ENCODE measurements at places on chromosomes 4 and X. TPM values are rescaled to one million over a fixed set of nuclear protein-coding genes. Genes with fewer than 3 reads are reported as not detected.

DNA sequence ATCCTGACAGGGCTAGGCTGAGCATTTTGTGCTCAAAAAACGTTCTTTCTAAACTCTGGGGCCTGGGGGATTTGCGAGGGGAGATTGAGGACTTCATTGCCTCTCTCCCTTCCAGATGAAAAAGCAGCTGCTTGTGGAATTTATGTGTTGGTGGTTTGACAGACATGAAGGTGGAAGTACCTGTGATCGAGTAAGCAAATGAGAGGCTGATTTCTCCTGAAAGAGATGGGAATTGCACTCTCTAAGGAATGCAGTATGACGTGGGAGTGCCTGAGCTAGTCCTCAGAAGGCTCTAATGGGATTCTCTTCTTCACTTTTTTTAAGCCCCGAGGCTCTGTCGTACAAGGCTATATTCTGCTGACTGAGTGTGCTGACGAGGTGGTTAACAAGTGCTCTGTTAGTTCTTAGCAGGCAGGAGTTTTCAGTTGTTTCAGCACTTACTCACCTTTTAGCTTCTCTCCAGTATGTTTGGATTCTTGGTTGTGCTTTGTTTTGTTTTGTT lies 426.8 kb upstream of the CNKSR2 start:
- peak; percentile 35 for DNase-seq

The TMEM150C gene
- total RNA-seq = 0.13 TPM

DNA sequence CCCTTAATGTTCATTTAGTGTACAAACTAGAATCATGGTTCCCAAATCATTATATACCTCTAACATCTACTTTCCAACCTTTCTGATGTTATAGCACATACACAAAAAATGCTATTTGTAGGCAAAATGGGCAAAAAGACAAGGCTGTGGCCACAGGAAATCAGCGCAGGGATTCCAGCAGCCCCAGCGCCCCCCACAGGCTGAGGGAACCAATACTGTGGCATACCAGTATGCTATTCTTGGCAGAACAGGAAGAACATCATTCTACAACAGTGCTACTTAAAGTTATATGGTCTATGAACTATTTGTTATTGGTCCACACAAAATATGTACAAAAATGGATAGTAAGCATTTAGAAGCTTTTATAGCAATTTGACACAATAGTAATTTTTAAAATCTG lies 25.3 kb downstream of the STEEP1 start:
- DNase-seq = no peak

The VCX3B gene
- total RNA-seq = 0.26 TPM

GRCh38 chr4:120718979-120719566 lies 203.5 kb downstream of the PRDM5 start:
- peak; percentile 31 for DNase-seq

GRCh38 chrX:446245-446644 lies 59.5 kb upstream of the PPP2R3B start:
- no peak for DNase-seq

DNA sequence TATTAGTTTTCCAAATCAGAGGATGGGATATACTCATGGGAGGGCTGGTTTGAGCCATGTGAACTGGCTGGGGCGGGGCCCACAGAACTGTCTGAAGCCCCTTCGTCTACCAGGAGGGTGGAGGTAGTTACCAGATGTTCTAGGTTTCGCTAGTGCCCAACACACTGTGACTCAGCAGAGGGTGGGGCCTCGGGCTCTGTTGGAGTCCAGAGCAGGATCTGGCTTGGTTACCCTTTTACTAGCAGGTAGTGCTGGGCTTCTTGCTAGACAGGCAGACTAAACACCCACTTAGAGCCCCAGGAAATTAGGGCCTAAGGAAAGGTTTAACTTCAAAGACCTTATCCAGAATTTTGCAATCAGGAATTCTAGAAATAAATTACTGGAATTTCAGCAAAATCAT lies 56.2 kb upstream of the CHRDL1 start:
- DNase-seq = peak; percentile 46

DNA sequence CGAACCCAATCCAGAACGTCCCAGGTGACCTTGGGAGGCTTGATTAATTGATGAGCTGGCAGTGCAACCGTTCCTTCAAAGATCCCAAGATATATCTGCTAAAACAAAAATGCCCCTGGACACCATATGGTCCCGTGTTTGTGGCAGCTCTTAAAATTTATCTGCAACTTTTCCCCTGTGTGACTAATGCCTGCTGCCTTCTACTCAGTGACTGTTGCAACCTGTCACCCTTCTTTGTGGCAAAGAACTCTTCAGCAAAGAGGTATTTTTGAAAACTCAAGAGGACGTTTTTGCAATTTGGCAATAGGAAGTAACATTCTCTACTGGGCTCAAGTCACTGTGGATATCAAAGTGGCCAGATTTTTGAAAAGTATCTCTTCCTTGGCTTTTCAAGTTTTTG lies 75.8 kb upstream of the SOD3 start:
- DNase-seq = no peak

GRCh38 chr4:120156120-120156718 lies 89.6 kb upstream of the MAD2L1 start:
- peak; percentile 83 for DNase-seq

- no peak for DNase-seq
Measured at GRCh38 chr4:96986816-96987215, 1146.9 kb downstream of the PDHA2 start.

GRCh38 chrX:9149501-9150245 lies 115.7 kb upstream of the FAM9B start:
- no peak for DNase-seq

DNA sequence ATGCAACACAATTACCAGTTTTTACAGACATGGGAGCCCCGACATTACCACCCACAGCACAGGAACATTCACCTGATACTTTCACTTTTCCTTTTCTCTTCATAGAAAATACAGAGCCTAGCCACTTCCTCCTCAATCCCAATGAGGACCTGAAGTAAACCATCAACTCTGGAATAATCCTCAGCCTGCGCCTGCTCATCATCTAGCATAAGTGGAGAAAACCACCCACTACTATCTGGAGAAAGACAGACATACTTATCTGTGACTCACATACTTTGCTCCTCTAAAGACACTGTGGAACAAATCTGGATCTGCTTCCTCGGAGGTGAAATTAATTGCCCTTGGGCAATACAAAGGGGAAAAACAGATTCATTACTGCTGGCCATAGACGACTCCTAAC lies 47.8 kb downstream of the ZCCHC13 start:
- DNase-seq = peak; percentile 4

The SERTM2 gene
- total RNA-seq = under 0.01 TPM

The TBX22 gene
- total RNA-seq = not detected

The OCRL gene
- total RNA-seq = 19.6 TPM

The PAGE5 gene
- total RNA-seq = not detected

The SLC26A1 gene
- under 0.01 TPM for total RNA-seq

GRCh38 chr4:80036949-80037685 lies 35.9 kb downstream of the ANTXR2 start:
- DNase-seq = no peak

The TFDP3 gene
- not detected for total RNA-seq

The BEND2 gene
- not detected for total RNA-seq

DNA sequence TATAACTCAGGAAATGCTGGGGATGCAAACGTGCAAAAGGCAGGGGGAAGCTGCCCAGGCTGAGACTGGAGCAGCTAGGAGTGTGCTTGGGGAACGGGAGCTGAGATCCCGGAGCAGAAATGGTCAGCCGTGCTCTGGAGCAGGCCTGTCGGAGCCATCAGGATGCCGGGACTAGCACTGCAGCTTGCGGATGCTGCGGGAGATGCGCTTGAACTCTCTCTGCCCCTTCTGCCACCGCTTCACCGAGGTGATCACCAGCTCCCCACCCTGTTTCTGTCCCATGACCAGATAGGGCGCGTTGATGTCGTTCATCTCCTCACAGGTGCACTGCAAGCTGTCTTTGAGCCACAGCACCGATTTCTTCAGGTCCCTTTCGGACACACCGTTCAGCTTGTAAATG lies 7.6 kb downstream of the SFRP2 start:
- DNase-seq = no peak

The MAGEB3 gene
- not detected for total RNA-seq

DNA sequence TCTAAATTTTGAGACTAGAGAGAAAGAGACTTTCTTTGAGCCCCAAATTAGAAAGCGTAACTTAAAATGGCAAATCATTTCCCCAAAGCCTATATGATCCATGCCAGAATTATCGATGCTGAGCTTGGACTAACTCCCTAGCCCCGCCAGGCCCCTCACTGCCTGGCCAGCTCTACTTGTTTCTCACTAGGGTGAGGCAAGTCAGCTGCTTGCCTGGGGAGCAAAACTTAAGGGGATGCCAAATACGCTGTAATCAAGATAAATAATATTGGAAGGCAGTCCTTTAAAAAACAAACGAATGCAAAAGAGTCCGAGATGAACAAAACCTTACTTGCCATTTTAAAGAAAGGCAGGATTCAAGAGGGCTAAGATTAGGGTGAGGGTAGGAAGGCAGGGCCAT lies 236.0 kb downstream of the FRMPD4 start:
- DNase-seq = no peak

DNA sequence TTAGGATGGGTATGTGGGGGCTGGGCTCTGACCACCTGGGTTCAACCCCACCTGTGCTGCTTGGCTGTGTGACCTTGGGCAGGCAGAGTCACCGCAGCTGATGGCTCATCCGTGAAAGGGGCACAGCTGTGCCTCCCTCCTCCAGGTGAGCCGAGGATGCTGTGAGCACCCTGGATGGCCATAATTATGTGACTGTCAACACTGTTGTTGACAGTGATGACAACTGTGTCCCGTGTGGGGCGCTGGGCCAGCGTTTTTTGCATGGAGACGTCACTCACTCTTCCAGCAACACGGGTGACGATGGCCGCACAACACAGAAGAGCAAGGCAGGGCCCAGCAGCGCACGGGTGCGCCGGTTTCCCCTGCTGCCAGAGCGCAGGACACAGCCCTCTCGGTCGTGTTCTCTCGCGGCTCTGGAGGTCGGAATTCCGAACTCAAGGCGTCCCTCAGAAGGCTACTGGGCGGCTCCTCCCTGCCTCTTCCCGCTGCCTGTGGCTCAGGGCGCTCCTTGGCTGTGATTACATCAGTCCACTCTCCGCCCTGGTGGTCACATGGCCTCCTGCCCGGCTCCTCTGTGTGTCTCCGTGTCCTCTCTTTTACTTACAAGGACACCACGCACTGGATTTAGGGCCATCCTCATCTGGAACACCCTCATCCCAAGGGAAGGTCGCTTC lies 1.3 kb downstream of the SH3TC1 start:
- DNase-seq = peak; percentile 63

DNA sequence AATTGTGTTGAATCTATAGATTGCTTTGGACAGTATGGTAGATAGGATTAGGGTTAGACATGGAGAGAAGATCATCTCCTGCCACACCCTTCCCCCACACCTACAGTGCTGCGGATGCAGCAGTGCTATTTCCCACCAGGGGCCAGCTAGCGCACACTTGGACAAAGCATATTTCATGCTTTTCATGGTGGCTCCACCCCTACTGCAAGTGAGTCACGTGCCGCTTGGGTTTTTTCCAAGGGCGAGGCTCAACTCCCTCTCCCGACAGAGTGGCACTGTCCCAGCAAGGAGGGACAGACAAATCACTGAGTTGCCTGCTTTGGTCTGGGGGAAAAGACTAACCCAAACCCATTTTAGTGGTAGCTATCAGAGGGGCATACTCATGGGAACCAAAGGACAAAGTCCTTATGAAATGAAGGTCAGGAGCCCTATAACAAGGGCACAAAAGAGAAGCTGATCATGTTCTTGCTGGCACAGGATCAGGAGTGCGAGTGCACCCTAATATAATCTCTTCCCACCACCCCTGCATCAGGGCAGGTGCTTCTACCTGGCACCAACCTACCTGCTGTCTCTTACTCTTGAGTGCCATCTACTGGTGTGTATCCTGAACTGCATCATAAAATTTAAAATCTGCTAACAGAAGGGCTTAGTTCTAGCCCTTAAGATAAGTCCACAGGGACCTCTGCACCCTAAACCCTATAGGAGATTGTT lies 55.1 kb upstream of the PGAM4 start:
- peak; percentile 22 for DNase-seq

- peak; percentile 24 for DNase-seq
Measured at GRCh38 chr4:5824635-5825034, 68.3 kb downstream of the CRMP1 start.

The TCEAL5 gene
- not detected for total RNA-seq

DNA sequence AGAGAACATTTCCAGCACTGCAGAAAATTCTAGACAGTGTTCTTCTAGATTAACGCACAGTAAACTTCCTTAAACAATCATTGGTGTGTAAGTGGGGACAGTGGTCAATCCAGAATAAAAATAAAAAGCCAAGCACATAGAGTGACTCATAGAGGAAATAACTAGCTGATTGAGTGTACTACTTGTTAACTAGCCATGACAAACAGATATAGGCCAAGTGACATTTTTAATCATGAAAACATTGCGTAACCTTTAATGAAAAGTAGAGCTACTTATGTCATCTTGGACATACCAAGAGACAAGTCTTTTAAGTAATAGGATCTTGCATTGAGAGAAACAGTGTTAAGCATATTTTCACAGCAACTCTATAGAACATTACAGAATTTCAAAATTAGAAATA lies 233.9 kb upstream of the MAB21L2 start:
- DNase-seq = peak; percentile 93

- DNase-seq = no peak
Measured at GRCh38 chr4:123877551-123877950, 481.0 kb downstream of the SPRY1 start.

The RASGEF1B gene
- total RNA-seq = 6.8 TPM
